GF-D8 (cell line): ENCODE measurements at places on chromosomes 3 and 15.

GRCh38 chr15:22902578-22902977, 64.1 kb downstream of the NIPA2 start:
- DNase-seq: no peak

DNA sequence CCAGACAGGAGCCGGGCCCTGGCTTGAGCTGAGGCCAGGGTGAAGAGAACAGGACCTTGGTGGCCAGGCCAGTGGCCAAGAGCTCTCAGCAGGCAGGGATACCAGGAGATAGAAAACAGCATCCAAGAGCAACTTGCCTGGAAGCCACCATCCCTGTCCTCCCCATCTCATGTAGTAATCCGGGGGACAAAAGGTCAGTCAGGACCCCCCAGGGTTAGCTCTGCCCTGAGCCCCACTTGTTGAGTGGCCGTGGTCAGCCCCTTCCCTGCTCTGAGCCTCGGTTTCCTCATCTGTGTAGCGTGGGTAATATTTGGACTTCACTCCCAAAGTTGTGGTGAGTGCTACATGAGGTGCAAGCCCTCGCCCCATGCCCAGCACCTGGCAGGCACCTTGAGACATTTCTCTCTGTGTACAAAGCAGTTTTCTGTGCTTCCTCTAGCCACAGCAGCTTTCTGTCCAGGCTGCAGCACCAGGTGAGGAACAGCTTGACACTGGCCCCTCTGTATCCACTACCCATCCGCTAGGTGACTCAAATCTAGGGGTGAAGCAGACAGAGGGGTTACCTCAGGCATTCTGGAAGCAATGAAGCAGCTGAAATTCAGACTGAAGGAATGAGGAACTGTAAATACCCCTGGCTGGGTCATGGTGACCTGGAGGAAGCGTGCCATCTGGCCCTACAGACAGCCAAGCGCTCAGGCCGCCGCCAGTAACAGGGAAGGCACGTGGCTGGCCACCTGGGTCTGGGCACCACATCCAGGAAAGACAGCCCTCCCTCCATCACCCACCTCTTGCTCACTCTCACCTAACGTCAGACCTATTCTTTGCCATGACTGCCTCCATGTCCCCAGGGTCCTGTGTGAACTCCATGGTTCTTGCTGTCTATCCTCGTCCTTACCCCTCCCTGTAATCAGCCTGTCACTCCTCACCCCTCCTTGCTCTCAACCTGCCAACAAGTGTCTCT, 6.7 kb downstream of the CISH start:
- DNase-seq: peak; percentile 64

GRCh38 chr15:30953183-30953582, 38.2 kb downstream of the MTMR10 start:
- DNase-seq: no peak

GRCh38 chr3:27451251-27451650, 32.9 kb downstream of the SLC4A7 start:
- DNase-seq: no peak

DNA sequence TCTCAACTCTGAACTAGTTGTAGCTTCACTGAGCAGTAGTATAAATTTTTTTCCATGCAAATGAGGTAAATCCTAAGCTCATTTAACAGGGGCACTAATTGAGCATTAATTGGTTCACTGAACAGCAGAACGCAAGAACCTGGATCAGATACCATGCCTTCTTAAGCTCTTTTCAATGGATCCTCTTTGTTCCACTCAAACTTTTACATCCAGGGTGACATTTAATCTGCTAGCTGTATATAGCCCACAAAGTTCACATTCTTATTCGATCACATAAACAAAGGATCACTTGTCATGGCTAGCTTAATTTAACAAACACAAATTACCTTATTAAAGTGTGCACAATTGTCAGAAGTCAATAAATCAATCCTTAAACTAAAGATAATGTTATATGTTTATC, 281.6 kb downstream of the CNTN6 start:
- DNase-seq: no peak

- DNase-seq: no peak
These were observed 122.8 kb upstream of the CGNL1 start for GRCh38 chr15:57253500-57253899.

- DNase-seq: no peak
These were observed 42.8 kb downstream of the BDH1 start for GRCh38 chr3:197512691-197513571.

GRCh38 chr3:57011022-57011421, 49.4 kb upstream of the SPATA12 start:
- DNase-seq: no peak

GRCh38 chr15:74776821-74777768, 4.8 kb upstream of the CSK start:
- DNase-seq: peak; percentile 93

- DNase-seq: no peak
These were observed 5.1 kb downstream of the BFSP2 start for GRCh38 chr3:133404920-133405319.

GRCh38 chr3:14511623-14512280, 28.4 kb downstream of the GRIP2 start:
- no peak for DNase-seq

GRCh38 chr3:132758740-132759139, 36.5 kb upstream of the NPHP3 start:
- DNase-seq: no peak

- no peak for DNase-seq
These were observed 15.5 kb downstream of the TRAK1 start for GRCh38 chr3:42106646-42107045.

- no peak for DNase-seq
These were observed 14.1 kb upstream of the ZSCAN2 start for GRCh38 chr15:84586696-84587095.

DNA sequence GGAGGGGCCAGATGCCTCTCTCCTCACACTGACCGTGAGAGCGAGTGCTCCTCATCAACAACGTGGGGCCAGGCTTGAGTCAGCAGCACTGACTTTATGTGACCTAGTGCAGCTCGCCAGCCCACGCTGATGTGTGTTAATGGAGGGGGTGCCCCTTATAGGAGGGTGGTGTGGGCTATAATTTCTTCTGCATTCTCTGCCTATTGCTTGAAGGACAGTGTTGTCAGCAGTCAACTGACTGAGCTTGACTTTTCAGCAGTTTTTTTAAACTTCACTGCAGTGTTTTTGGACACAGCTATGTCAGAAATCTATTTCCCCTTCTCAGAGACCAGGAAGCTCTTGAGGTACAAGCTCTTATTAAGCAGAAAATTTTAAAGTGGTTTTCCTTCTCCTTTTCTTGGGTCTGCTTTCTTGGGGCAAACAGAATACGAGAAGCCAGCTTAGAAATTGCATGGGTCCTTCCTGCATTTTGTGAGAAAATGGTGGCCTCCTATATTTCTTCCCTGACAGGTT, 304.8 kb upstream of the CTDSPL start:
- peak; percentile 25 for DNase-seq

DNA sequence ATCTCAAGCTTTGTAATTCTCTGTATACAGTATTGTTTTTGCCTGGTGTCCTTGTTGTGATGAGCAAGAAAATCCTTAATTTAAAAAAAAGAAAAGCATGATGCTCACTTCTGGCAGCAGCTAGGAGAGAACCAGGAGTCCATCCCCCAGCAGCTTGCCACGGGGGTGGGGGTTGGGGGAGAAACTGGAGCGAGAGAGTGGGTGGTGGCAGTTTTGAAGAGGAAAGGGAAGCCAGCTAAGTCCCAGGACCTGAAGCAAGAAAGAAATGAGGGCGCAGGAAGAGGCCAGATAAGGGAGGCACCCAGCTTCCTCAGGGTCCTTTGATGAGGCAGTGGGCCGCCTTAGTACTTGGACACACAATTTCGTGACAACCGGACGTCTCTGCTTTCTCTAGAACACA, 23.5 kb downstream of the CHAC1 start:
- DNase-seq: no peak

DNA sequence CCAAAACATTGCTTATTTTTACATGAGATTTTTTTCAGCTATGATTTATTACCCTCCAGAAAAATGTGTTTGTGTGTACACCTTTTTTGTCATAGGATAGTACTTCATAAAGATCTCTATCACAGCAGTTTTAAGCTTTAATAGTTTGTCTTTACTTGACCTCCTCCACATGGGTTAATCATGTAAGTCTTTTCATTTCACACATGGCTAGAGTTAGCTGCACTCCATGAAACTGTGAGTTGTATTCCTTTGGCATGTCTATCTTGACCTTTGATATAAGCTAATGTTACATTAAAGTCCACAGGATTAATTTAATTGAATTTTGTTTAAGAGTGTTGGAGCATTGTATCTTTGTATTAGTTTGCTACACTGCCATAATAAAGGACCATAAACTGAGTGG, 217.1 kb downstream of the OTOL1 start:
- no peak for DNase-seq

GRCh38 chr15:94674296-94674695, 442.9 kb downstream of the MCTP2 start:
- DNase-seq: no peak

DNA sequence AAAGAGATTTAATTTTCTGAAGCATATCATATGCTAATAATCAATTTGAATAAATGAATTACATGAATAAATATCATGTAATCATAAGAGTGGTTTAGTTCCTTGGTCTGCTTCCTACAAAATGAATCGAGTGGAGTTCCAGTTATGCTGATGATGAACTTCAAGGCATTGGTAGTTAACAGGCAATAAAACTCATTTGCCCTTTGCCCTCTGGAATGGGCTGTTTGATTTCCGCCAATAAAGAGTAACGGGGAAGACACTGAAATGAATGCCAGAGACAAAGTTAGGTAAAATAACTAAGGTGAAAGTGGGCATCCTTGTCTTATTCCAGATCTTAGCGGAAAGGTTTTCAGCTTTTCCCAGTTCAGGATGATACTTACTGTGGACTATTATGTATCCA, 90.1 kb downstream of the C3orf38 start:
- DNase-seq: no peak

DNA sequence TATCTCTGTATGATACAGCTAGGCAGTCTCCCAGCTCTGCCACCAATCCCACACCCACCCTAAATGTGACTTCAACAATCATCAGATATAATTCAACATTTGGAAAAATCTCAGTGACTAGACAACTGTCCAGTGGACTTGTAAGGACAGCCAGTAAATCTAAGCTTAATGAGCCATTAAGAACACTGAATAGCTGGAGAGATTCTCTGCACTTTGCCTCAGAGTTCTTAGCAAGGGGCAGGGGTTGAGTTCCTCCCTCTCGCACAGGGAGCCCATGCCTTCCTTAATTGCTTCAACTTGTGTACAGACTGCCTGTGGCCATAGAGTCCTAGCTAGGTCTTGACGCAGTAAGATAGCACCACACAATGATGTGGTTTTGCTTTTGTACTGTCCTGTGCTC, 15.6 kb downstream of the MEX3B start:
- DNase-seq: no peak

- DNase-seq: no peak
These were observed 106.4 kb downstream of the FBLN2 start for GRCh38 chr3:13655061-13655913.

DNA sequence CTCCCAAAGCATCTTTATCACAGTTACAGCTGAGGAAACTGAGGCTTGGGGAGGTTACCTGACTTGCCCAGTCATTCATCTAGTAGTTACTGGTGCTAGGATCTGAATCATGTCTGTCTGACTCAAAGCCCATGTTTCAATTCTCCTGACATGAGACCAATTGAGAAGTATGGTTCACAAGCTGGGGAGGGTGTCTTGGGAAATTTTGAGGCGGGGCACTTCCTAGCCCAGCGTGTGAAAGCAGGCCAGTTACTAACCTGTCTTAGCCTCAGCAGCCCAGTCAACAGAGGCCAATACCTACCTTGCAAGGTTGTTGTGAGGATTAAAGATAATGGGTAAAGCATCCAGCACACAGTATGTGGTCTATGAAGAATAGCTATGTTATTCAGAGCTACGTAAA, 37.0 kb downstream of the CLDN18 start:
- DNase-seq: no peak

DNA sequence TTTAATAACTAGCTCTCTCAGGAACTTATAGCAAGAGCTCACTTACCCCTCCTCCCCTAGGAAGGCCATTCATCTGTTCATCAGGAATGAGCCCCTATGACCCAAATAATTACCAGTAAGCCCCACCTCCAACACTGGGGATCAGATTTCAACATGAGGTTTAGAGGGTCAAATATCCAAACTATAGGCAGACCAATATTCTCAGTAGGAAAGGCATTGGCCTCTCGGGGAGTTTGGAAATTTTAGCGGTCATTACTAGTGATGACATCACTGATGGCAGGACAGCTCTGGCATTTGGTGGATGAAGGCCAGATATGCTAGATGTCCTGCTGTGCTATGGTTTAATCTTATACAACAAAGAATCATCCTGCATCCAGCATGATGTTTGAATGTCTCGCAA, 15.2 kb upstream of the CD47 start:
- no peak for DNase-seq

- DNase-seq: no peak
These were observed 77.7 kb upstream of the RAD18 start for GRCh38 chr3:9040996-9041395.

DNA sequence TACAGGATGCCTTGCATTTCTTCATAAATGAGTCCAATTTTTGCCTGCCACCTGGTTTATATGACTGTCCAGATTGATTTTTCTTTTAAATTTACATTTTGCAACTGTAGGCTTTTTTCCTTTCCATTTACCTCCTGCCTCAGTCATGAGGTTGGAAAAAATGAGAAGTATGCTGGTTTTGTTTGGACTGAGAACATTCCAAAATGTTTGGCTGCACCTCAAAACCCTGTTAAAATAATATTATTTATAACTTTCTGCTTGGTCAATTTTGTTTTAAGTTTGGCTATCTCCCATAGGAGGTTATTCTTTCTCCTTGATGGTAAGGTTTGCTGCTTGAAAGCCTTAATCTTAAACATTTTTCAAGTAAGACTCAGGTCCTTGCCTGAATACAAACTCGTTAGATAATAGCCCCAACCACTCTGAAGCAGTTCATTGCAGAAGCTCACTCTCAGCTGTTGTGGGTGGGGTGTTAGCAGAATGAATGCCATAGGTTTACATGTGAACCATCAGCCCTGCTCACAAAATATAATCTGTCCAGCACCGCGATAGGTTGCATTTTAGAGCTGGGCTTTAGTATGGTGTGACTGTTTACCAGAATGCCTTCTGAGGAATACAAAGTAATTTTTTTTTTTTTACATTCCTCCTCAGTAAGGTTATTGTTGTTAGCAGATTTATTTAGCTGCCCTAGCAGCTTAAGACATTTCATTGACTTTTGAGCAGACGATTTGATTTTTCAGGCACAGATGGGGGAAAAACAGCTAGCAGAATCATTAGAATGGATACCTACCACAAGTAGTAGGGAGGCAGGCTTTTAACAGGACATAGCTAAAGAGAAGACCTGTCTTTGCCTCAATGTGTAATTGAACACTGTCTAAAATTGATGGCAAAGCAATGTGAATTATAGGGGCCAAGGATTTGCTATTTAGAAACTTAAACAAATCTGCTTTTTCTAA, 630.8 kb upstream of the KCNMB2 start:
- DNase-seq: no peak

- no peak for DNase-seq
These were observed 212.5 kb downstream of the EPHB1 start for GRCh38 chr3:135007607-135008006.

- no peak for DNase-seq
These were observed 20.2 kb downstream of the TM6SF1 start for GRCh38 chr15:83127547-83128150.

DNA sequence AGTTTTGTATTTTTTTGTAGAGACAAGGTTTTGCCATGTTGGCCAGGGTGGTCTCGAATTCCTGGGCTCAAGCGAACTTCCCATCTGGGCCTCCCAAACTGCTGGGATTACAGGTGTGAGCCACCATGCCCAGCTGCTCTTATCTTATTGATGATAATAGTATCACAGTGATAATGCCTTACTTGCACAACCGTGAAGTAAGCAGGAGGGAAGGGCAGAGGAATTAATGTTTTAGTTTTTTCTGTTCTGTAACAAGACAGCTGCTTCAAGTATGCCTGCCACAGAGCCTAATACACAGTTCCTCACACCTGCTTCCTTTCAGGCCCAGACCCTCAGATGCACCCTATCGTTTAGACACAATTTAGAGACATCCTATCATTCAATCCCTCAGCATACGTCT, 26.1 kb upstream of the MUC13 start:
- no peak for DNase-seq
